T-helper 17 cell (primary cell): ENCODE measurements at places on chromosomes 13 and 19.

GRCh38 chr19:31353833-31354232 is 4.6 kb upstream of the TSHZ3 start:
- peaks cover 5% of the 10 kb centered on the region for H3K36me3 ChIP-seq
- no peak overlapping the region for H3K27ac ChIP-seq
- peak overlapping the region; percentile 46 for H3K4me3 ChIP-seq
- peaks cover 67% of the 10 kb centered on the region for H3K27me3 ChIP-seq
- H3K4me1 ChIP-seq, result peaks cover 47% of the 10 kb centered on the region
- DNase-seq, result no peak

DNA sequence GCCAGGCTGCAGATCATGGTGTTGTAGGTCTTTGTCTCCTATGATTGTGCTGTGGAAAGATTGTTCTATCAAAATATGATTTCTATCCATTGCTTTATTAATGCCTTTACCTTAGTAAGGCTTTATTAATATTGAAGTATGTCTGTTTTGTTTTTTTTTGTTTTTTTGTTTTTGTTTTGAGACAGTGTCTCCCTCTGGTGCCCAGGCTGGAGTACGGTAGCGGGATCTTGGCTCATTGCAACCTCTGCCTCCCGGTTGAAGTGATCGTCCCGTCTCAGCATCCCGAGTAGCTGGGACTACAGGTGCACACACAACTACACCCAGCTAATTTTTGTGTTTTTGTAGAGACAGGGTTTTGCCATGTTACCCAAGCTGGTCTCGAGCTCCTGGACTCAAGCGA is 7.7 kb downstream of the IRGC start:
- H3K4me1 ChIP-seq, result peaks cover 4% of the 10 kb centered on the region
- no peaks in the 10 kb centered on the region for H3K27me3 ChIP-seq
- no peak overlapping the region for H3K4me3 ChIP-seq
- DNase-seq, result no peak
- no peaks in the 10 kb centered on the region for H3K36me3 ChIP-seq

DNA sequence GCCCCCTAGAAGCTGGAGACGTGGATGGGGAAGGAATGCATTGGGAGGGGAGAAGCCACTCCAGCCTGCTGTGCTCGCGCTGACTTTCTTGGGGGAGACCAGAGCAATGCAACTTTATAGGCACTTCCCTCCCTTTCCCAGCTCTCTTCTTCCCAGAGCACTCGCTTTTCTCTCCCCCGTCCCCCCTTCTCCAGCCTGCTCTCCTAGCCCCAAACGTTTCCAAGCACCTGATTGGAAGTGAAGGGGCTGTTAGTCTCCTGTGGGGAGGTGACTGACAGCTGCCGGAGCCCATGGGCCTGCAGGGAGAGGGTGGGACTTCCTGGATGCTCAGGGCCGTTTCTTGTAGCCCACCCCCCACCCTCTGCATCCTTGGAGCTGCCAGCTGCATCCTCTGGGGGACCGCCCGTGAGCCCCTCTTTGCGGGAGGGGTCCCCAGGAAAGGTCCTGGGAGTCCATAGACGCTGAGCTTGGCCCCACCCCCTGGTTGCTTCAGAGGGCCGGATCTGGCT is 2.5 kb downstream of the HDGFL2 start:
- no peak for DNase-seq
- no peaks in the 10 kb centered on the region for H3K27me3 ChIP-seq
- H3K4me1 ChIP-seq, result peaks cover 25% of the 10 kb centered on the region
- H3K27ac ChIP-seq, result peak overlapping the region; percentile 54
- peaks cover 2% of the 10 kb centered on the region for H3K36me3 ChIP-seq

DNA sequence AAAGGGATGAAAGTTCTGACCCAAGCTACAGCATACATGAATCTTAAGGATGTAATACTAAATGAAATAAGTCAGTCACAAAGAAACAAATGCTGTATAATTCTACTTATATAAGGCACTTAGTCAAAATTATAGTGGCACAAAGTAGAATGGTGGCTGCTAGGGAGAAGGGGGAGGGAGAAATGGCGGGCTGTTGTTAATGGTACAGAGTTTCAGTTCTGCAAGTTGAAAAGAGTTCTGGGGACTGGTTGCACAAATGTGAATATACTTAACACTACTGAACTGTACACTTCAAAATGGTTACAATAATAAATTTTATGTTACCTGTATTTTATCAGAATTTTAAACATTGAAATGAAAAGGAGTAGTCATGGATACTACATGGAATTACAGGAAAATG is 48.9 kb upstream of the CLDN10 start:
- DNase-seq, result no peak
- peaks cover 37% of the 10 kb centered on the region for H3K27me3 ChIP-seq
- H3K27ac ChIP-seq, result no peak overlapping the region

- H3K27me3 ChIP-seq, result peaks cover 52% of the 10 kb centered on the region
- DNase-seq, result no peak
- H3K4me1 ChIP-seq, result peaks cover 14% of the 10 kb centered on the region
- no peak overlapping the region for H3K4me3 ChIP-seq
- H3K27ac ChIP-seq, result no peak overlapping the region
- peaks cover 5% of the 10 kb centered on the region for H3K36me3 ChIP-seq
These were observed 103.0 kb downstream of the DNAJC15 start for GRCh38 chr13:43126420-43126819.

GRCh38 chr13:34522808-34523207 is 419.3 kb upstream of the NBEA start:
- H3K4me3 ChIP-seq, result no peak overlapping the region
- no peak overlapping the region for H3K27ac ChIP-seq
- no peaks in the 10 kb centered on the region for H3K27me3 ChIP-seq

- DNase-seq, result no peak
- H3K36me3 ChIP-seq, result no peaks in the 10 kb centered on the region
- H3K4me1 ChIP-seq, result peaks cover 17% of the 10 kb centered on the region
- no peaks in the 10 kb centered on the region for H3K27me3 ChIP-seq
- peak overlapping the region; percentile 61 for H3K27ac ChIP-seq
These were observed 5.6 kb downstream of the PTOV1 start for GRCh38 chr19:49856574-49857021.

- DNase-seq, result no peak
- no peaks in the 10 kb centered on the region for H3K36me3 ChIP-seq
- peaks cover 4% of the 10 kb centered on the region for H3K4me1 ChIP-seq
- H3K27me3 ChIP-seq, result peaks cover 49% of the 10 kb centered on the region
These were observed 712.5 kb downstream of the DIAPH3 start for GRCh38 chr13:59451236-59451635.

GRCh38 chr13:39815345-39816111 is 160.1 kb downstream of the COG6 start:
- H3K4me3 ChIP-seq, result no peak overlapping the region
- H3K36me3 ChIP-seq, result peaks cover 3% of the 10 kb centered on the region
- peaks cover 5% of the 10 kb centered on the region for H3K27me3 ChIP-seq
- H3K4me1 ChIP-seq, result no peaks in the 10 kb centered on the region
- no peak overlapping the region for H3K27ac ChIP-seq

DNA sequence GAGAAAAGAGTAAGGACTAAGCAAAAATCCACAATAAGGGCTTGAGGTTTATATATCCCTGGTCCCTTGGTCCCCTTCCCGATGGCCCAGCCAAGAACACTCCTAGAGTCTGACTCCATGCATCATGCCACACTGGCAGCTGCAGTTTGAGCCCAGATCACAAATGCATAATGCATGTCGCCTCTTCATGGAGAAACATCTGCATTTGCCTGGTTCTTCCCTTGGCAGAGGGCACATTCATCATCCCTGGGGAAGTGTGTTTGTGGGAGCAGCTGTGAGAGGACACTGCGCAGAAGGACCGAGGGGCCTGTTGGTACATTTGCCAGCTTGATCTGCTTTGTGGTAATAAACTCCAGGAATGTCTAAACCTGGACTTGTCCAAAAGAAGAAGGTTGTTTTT is 731.8 kb downstream of the FGF9 start:
- no peak for DNase-seq
- no peaks in the 10 kb centered on the region for H3K36me3 ChIP-seq
- no peak overlapping the region for H3K4me3 ChIP-seq
- H3K27ac ChIP-seq, result no peak overlapping the region
- no peaks in the 10 kb centered on the region for H3K27me3 ChIP-seq

- H3K27me3 ChIP-seq, result peaks cover 6% of the 10 kb centered on the region
- DNase-seq, result no peak
- no peak overlapping the region for H3K4me3 ChIP-seq
- H3K27ac ChIP-seq, result no peak overlapping the region
- no peaks in the 10 kb centered on the region for H3K36me3 ChIP-seq
- no peaks in the 10 kb centered on the region for H3K4me1 ChIP-seq
These were observed 541.4 kb downstream of the DACH1 start for GRCh38 chr13:71325556-71325955.

DNA sequence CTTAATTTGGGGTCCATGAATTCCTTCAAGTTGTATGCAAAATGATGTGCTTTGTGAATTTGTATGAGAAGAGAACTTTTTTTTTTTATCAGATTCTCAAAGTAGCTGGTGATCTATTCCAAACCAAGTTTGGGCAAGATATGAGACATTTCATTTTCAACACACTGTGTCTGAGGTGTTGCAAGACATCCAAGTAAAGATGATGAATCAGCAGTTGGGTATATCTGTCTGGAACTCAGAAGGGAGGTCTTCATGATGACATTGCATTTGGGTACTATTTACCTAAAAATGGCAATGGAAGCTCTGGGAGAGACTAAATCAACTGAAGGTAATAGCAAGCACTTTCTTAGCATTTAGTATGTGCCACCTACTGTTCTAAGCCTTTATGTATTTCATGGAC is 2.8 kb downstream of the FAM124A start:
- H3K4me1 ChIP-seq, result peaks cover 7% of the 10 kb centered on the region
- no peak for DNase-seq
- H3K36me3 ChIP-seq, result peaks cover 4% of the 10 kb centered on the region
- H3K4me3 ChIP-seq, result no peak overlapping the region
- H3K27ac ChIP-seq, result no peak overlapping the region

DNA sequence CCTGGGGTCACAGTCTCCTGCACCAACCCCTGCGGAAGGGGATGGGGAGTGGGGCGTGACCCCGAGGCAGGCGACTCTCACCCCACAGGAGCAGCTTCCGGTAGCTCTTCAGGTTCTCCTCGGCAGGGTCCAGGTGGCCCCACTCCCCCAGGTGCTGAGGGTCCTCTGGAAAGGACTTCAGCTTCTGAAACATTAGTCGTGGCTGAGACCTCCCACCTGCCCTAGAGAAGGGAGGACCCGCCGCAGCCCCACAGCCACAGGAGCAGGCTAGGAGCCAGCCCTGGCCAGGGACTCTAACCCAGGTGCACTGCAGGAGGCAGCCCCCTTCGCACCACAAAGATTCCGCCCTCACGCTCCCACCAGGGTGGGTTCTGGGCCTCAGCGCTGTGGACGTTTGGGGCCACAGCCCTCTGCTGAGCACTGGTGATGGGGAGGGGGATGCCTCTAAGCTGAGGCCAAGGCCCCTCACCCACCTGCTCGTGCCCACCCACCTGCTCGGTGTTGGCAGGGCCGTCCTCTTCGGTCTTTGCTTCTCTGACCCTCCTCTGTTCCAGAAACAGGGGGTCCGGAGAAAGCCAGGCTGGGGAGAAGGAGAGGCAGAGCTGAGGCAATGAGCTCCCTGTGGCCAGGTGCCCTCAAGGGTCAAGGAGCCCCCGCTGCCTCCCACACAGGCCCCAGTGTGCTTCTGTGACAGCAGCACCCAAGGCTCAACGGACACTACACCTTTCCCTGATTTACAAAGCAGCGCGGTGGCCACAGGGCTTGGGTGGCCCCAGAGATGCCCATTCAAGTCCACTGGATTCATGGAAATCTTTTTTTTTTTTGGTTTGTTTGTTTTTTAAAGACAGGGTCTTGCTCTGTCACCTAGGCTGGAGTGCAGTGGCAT is 11.0 kb downstream of the ZSCAN18 start:
- no peak overlapping the region for H3K27ac ChIP-seq
- H3K36me3 ChIP-seq, result no peaks in the 10 kb centered on the region
- no peaks in the 10 kb centered on the region for H3K27me3 ChIP-seq
- DNase-seq, result no peak

DNA sequence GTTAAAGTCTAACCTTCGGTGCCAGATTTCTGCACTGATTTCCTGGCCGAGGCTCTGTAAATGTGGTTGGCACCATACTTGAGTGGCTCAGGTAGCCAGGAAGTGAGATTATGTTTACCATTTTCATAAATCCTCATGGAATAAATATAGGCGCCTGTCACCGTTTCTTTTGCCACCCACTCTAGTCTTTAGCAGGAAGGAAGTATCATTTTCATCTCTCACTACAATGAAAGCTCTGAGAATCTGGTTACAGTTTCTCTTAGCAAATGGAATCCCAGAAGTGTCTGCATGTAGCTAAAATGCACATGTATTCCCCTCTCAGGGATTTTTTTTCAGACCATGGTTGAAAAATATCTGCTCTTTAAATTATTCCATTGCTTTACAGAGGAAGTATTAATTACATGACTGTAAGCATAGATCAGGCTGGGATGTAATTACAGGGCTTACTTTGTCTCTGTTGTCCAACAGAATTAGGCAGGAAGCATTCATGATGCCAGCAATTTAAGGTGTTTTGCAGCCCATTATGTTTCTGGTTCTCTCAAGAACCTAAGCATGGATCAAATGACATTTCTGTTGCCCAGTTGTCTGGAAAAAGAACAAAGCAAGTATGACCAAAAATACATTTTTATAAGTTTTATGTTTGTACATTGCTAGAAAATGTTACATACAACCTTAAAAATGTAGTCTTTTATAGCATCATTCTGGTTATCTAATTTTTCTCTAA is 221.7 kb upstream of the SPRY2 start:
- H3K36me3 ChIP-seq, result no peaks in the 10 kb centered on the region
- no peaks in the 10 kb centered on the region for H3K27me3 ChIP-seq
- H3K4me3 ChIP-seq, result no peak overlapping the region
- no peak overlapping the region for H3K27ac ChIP-seq
- H3K4me1 ChIP-seq, result no peaks in the 10 kb centered on the region
- DNase-seq, result no peak

DNA sequence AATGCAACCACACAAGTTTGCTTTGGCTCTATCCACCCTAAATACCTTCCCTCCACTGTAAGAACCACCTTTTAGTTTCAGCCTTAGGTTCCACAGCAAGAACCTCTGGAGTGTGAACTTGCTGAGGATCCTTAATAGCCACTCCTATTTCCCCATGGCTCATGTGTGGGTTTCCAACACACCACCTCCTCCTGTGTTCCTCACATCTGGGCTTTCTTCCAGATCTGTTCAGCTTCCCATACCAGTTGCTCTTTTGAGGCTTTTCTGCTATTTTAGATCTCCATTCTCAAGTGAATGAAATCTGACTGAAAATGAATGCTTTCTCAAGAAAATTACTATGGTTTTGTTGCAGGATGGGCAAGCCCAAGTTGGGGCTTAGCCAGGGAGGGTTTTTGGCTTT is 104.8 kb upstream of the MIR17HG start:
- H3K36me3 ChIP-seq, result no peaks in the 10 kb centered on the region
- no peak for DNase-seq
- H3K4me3 ChIP-seq, result no peak overlapping the region
- H3K4me1 ChIP-seq, result no peaks in the 10 kb centered on the region
- peaks cover 28% of the 10 kb centered on the region for H3K27me3 ChIP-seq
- no peak overlapping the region for H3K27ac ChIP-seq
